ENCODE measurements at places on chromosomes 7 and 10. TPM values are rescaled to one million over a fixed set of nuclear protein-coding genes. Genes with fewer than 3 reads are reported as not detected.

The COL1A2 gene
- total RNA-seq, result 10,930 TPM

DNA sequence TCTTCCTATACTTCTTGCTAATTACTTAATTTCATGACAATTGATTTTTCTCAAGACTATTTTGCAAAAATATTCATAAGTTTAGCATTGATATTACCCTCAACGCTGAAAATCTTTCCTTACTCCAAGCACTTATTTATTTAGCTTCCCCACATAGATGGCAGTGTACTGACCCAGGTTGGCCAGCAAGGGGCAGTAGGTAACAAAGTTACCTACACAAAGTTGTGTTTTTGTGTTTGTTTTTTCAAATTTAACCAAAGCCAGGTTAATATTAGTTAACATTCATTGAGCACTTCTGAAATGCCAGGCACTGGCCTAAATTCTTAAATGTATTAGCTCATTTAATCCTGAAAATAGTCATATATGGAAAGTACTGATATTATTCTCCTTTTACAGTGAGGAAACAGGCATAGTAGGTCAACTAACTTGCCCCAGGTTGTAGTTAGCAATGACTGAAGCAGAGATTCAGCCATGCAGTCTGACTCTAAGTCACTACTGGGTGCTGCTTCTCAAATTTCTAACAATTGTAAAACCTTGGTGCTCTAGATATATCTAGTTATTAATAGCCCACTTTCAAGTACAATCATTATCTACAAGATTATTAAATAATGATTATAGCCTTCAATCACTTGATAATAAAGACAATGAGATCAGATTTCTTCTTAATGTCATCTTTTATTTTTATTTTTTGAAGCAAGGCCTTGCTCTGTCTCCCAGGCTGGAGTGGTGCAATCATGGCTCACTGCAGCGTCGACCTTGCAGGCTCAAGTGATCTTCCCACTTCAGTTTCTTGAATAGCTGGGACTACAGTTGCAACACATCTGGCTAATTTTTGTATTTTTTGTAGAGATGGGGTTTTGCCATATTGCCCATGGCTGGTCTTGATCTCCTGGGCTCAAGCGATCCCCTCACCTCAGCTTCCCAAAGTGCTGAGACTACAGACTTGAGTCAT lies 5.8 kb upstream of the GGCT start:
- H3K4me3 ChIP-seq, result no peak overlapping the region
- peak; percentile 68 for DNase-seq
- peaks cover 5% of the 10 kb centered on the region for H3K4me1 ChIP-seq

The PLPP4 gene
- total RNA-seq, result 22.5 TPM

The KCNMA1 gene
- 14.2 TPM for total RNA-seq

The CUBN gene
- 0.65 TPM for total RNA-seq

DNA sequence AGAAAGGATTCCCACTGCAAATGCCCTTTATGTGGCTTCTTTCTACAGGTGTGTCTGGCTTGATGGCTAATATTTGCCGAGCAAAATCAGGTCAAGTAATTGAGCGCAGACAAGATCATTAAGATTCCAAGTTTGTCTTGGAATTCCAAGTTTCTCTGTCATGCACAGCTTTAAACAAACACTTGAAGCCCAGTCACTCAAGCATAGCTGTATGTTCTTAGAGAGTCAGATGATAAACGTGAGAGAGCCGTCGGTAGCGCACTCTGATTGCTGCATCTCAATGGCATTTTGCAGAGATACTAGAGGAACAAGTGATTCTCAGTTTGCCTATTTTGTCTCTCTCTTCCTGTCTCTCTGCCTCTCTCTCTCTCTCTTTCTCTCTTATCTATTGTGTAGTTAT lies 658 bp downstream of the DMBT1 start:
- H3K4me3 ChIP-seq, result no peak overlapping the region
- no peaks in the 10 kb centered on the region for H3K4me1 ChIP-seq
- no peaks in the 10 kb centered on the region for H3K36me3 ChIP-seq
- peaks cover 17% of the 10 kb centered on the region for H3K27me3 ChIP-seq

GRCh38 chr7:44508328-44509030 lies 18.0 kb upstream of the NUDCD3 start:
- no peaks in the 10 kb centered on the region for H3K4me1 ChIP-seq
- H3K36me3 ChIP-seq, result no peaks in the 10 kb centered on the region
- no peak for DNase-seq
- no peak overlapping the region for H3K4me3 ChIP-seq
- H3K27me3 ChIP-seq, result peaks cover 9% of the 10 kb centered on the region
- H3K27ac ChIP-seq, result no peak overlapping the region

DNA sequence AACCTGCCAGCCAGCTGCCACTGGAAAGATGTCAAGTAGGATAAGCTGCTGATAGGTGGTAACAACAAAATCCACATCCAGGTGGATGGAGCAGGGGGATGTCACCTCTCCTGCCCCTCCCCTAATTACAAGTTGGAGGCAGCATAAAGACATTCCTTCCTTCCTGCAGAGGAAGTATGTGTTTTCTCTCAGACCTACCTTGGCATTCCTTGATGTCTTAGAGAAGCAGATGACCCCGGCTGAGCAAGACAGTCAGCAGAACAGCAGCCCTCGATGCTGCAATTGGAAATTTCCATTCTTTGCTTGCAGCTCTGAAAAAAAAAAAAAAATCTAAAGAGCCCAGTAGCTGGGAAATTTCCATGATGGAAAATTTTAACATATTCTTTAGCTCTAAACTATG lies 137.5 kb upstream of the MKLN1 start:
- H3K27ac ChIP-seq, result 0 out of 2 replicates have a peak overlapping the region, but pooled peaks have one; percentile 10
- no peaks in the 10 kb centered on the region for H3K27me3 ChIP-seq
- peaks cover 25% of the 10 kb centered on the region for H3K4me1 ChIP-seq
- DNase-seq, result peak; percentile 69
- no peak overlapping the region for H3K4me3 ChIP-seq

The CPA4 gene
- total RNA-seq, result 16.7 TPM

DNA sequence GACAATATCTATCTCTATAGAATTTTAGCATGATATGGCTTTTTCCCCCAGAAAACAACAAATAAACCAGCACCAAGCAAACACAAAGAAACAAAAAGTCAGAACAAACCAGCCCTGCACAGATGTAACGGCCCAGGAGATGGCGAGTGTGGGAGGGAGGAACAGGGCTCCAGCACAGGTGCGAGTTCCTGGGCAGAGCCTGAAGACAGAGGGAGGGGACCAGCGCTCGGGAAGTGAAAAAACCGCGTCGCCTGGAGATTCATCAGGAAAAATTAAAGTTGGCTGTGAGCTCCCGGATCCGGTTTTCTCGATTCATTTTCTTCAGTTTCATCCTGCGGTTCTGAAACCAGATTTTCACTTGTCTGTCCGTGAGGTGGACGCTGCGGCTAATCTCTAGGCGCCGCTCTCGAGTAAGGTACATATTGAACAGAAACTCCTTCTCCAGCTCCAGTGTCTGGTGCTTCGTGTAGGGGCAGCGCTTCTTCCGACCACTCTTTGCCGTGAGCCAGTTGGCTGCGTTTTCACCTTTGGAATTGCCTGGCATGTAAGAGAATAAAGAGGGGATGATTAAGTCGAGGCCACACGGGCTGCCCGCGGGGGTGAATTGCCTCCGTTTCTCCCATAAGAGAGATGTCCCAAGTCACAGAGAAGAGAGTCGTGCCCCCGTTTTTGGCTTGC lies 2.3 kb downstream of the HOXA10 start:
- peak; percentile 71 for DNase-seq
- H3K36me3 ChIP-seq, result peaks cover 4% of the 10 kb centered on the region
- H3K4me1 ChIP-seq, result peaks cover 28% of the 10 kb centered on the region
- H3K4me3 ChIP-seq, result peak overlapping the region; percentile 83
- no peaks in the 10 kb centered on the region for H3K27me3 ChIP-seq

DNA sequence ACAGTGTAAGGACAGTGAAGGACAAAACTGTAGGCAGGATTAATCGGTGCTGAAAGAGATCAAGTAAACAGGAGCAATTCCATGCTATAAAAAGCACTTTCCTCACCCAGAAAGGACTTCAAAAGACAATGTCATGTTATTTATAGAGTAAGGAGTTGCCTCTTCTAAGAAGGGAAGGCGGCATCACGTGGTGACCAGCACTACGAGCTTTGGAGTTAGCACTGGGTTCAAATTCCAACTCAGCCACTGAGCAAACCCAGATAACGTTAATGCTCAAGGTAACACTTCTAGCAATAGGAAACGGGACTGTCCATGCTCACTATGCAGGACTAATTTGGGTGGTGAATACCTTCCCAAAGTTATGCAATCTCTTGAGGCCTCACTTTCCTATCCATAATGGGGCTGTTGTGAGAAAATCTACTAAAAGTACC lies 715 bp upstream of the PANK1 start:
- peaks cover 13% of the 10 kb centered on the region for H3K4me1 ChIP-seq
- H3K27me3 ChIP-seq, result no peaks in the 10 kb centered on the region
- DNase-seq, result no peak
- H3K36me3 ChIP-seq, result no peaks in the 10 kb centered on the region
- H3K4me3 ChIP-seq, result peak overlapping the region; percentile 83

DNA sequence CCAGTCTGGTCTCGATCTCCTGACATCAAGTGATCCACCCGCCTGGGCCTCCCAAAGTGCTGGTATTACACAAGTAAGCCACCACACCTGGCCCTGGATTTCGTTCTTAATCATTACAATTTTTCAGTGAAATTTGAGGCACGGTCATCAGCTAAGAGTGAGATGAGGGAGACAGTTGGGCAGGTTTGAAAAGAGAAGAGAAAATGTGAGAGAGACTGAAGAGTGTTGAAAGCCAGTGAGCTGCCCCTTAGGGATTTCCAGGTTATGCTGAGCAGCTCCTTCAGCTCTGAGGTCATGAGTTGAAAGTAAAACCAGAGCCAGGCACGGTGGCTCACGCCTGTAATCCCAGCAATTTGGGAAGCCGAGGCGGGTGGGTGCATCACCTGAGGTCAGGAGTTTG lies 5.9 kb upstream of the UPF2 start:
- no peak overlapping the region for H3K4me3 ChIP-seq
- H3K4me1 ChIP-seq, result no peaks in the 10 kb centered on the region
- no peak overlapping the region for H3K27ac ChIP-seq

The OR2A14 gene
- not detected for total RNA-seq

DNA sequence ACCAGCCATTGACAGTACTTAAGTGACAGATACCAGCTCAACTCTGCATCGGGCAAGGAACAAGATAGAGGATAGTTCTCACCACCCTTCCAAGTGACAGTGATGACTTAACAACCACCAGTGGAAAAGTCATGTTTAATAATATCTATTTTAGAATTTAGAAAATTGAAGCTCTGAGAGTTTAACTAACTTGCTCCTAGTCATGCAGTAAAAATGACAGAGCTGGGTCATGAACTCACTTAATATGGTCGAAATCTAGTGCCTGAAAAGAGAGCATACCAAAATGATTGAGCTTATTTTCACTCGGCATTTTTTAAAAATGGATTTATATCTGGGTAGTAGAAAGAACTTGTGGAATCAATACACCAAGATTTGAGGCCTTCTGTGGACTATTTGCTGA lies 367.8 kb upstream of the IGFBP3 start:
- no peaks in the 10 kb centered on the region for H3K36me3 ChIP-seq
- H3K4me1 ChIP-seq, result peaks cover 44% of the 10 kb centered on the region
- H3K4me3 ChIP-seq, result no peak overlapping the region

DNA sequence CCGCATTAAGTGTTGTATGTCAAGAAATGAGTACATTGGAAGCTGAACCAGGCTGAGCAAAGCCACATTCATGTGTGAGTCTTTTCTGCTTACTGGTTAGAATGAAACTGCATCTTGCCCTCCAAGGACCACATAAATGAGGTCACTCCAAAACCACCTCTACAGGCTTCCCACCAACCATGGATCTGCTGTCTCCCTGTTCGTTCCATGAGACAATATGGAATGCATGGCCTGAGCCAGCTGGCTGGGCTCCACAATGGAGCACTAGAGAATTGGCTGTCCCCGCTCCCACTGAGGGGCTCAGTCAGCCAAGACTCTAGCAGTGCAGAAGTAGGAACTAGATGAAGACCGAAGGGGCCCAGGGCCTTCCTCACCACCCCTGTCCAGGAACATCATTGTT lies 120.8 kb downstream of the TNS3 start:
- no peaks in the 10 kb centered on the region for H3K36me3 ChIP-seq
- DNase-seq, result peak; percentile 62
- no peak overlapping the region for H3K4me3 ChIP-seq
- peaks cover 21% of the 10 kb centered on the region for H3K4me1 ChIP-seq
- H3K27me3 ChIP-seq, result no peaks in the 10 kb centered on the region
- H3K27ac ChIP-seq, result no peak overlapping the region

The LRIT2 gene
- not detected for total RNA-seq

- H3K36me3 ChIP-seq, result no peaks in the 10 kb centered on the region
- no peaks in the 10 kb centered on the region for H3K27me3 ChIP-seq
- no peak overlapping the region for H3K27ac ChIP-seq
- DNase-seq, result no peak
- no peaks in the 10 kb centered on the region for H3K4me1 ChIP-seq
- no peak overlapping the region for H3K4me3 ChIP-seq
These were observed 140.9 kb downstream of the AUTS2 start for GRCh38 chr7:69739190-69739589.

DNA sequence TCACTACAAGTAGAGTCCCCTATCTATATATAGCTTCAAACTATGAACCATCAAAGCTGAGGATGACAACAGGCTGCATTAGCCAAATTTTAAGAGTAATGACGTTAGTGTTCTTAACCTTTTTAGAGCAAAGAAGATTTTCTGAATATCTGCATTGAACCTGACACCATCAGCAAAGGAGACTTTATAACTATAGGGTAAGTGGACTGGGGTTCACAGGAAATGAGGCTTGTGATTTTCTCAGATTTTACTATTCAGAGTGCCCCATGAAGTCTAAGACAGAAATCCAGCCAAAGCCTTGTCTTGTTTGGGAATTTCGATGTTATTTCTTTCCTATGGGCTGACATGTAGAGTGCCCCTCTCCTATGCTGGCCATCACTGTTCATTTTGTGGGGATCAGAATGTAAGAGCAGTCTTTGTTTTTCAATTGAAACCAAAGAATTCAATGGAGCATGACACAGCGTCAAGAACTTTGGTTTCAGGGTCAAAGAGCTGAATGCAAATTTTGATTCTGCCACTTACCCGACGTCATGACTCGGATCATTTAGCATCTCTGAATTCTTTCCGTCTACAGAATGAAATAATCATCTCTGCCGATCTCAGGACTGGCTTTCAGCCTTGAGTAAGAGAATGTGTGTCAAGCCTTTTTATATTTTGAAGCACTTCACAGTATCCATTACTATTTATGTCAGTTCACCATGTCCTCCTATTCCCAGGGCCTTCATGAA lies 52.7 kb downstream of the DENND11 start:
- no peaks in the 10 kb centered on the region for H3K4me1 ChIP-seq
- no peak for DNase-seq
- no peak overlapping the region for H3K4me3 ChIP-seq

- no peak overlapping the region for H3K4me3 ChIP-seq
- H3K27me3 ChIP-seq, result no peaks in the 10 kb centered on the region
- no peak overlapping the region for H3K27ac ChIP-seq
- no peaks in the 10 kb centered on the region for H3K36me3 ChIP-seq
- DNase-seq, result no peak
These were observed 333.6 kb upstream of the ZNF32 start for GRCh38 chr10:43982250-43982649.

DNA sequence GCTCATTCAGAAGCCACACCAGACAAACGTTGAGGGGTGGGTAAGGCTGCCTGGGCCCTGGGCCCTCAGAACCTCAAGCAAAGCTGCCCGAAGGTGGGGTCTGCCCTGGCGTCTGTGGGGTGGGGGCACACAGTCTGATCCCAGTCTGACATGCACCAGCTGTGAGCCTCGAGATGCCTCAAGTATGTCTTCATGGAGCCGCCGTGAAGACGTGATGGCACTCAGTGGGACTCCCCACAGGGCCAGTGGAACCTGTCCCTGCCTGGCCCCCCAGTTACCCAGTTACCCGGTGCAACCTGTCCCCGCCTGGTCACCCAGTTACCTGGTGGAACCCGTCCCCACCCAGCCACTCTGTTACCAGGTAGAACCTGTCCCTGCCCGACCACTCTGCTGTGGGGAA lies 351.2 kb downstream of the PTPRN2 start:
- H3K27ac ChIP-seq, result no peak overlapping the region
- no peak for DNase-seq
- H3K36me3 ChIP-seq, result no peaks in the 10 kb centered on the region
- no peak overlapping the region for H3K4me3 ChIP-seq
- H3K27me3 ChIP-seq, result no peaks in the 10 kb centered on the region
